ENCODE measurements at places on chromosomes 4 and X.
A peak's percentile ranks its signal among the peaks of the same experiment; 100 is the strongest.

GRCh38 chrX:140918398-140919038 lies 83.9 kb upstream of the SPANXB1 start:
- peak; percentile 27 for DNase-seq

DNA sequence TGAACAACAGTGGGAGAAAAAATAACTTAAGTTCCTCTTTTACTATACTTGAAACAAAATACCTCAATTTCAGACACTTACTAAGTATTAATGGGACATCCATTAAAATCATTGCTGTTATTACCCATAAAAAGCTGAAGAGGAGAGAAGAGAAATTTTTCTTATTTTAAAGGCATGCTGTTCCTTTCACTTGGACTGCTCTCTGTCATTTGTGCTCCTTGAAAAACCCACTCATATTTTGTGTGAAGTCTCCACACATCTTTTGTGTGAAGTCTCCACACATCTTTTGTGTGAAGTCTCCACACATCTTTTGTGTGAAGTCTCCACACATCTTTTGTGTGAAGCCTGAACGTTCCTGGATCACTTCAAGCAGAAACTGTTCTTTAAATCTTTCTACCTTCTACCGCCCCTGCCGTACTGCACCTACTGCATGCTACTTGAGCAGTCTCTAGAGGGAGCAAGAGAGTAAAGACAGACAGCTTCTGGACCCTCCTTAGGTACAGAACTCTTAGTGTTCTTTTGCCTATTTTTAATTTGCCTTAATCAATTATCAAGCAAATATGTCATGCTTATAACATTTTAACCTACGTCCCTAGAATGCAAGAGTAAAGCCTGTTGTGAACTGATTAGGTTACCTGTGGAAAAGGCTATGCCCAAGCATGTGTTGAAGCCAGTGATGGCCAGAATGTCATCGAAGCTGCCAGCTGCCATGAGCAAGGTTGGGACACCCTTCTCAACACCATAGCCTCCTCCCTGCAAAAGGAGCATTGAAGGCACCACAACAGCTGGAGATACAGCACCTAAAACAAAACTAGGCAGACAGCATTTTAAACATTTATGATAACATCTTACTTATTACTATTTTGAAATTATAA lies 27.1 kb upstream of the SLC9B1 start:
- DNase-seq, result no peak

DNA sequence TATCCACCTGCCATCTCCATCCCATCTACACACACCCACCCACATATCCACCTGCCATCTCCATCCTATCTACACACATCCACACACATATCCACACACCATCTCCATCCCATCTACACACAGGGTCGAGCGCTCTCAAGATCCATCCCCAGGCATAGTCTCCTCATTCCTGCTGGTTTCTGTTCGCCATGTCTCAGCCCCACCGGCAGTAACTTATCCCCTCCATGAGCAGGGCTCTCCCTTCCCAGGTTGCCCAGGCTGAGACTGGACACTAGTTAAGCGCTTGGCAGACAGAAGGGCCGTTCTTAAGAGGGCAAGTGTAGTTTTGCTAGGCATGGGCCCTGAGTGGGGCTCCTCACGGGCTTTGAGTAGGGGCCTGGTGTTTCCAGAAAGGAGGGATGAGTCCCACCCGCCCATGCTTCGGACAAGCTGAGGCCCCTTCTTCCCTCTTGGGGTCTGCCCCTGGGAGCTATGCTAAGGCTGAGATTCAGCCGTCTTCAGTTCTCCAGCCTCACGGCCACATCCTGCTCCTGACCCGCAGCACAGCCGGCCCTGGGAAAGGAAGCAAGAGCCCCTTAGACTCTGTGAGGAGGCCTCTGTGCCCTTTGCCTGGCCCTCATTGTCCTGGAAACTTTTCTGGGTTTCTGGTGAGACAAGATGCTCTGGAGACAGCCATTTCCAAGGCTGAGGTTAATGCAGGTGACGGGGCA lies 20.4 kb downstream of the TMEM271 start:
- DNase-seq, result no peak

- no peak for DNase-seq
These were observed 38.1 kb upstream of the GJB1 start for GRCh38 chrX:71184803-71185495.

- DNase-seq, result no peak
These were observed 62.4 kb downstream of the LIMCH1 start for GRCh38 chr4:41600243-41600912.

- no peak for DNase-seq
These were observed 28.8 kb upstream of the PPP2R2C start for GRCh38 chr4:6501171-6501570.

DNA sequence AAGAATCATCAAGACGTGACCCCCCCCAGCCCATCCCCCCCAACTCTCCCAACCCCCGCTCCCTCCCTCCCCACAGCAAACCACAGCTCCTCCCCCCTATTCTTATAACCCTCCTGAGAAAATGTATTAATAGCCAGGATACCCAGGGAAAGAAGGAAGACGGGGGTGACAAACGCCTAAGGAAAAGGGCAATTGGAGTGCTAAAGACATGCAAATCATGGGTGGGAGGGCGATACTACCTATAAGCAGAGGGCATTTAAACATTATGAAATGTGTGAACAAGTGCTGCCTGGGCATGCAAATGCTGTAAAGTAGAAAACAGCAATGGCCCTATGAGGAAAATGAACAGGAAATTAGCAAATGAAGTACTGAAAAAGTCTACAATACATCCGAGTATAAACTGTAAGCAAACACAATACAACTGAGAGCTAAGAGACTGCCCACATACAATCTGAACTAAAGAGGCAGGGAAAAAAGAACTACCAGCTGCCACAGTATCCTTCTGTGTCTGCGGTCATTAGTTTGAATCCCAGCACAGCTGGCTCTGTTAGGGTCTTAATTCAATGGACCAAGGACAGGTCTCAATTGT lies 2.4 kb downstream of the CXXC4 start:
- DNase-seq, result no peak

GRCh38 chrX:44344687-44345086 lies 1.2 kb upstream of the EFHC2 start:
- DNase-seq, result no peak

DNA sequence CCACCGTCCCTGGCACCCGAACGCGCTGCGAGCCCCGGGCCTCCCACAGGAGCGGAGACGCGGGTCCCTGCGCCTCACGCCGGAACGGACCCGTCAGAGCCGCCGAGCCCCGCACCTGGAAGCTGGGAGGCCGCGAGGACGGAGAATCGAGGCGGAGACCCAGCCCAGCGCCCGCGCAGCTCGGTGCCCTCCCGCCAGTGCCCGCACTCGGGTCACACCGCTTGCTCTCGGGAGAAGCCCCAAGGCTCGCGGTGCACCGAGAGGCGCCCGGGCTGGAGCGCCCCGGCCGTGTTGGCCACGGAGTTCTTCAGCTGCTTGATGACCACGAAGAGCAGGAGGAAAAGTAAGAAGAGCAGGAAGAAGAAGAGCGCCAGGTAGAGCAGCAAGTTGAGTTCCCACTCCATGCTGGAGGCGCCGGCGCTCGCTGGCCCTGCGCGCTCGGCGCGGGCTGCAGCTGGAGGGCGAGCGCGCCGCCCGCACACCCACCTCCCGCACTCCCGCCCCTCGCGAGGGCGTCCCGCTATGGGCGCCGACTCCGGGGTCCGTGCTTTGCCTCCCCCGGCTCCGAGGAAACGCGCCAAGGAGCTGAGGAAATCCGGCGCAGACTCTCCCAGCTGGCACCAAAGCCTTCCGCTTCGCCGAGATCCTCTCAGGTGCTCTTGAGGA lies at the start of gene SMIM43:
Gene SMIM43, minus strand, starts transcription at position 463 of the 666 bp plus-strand sequence. Its CDS starts 59 bp downstream, at position 404.
- DNase-seq, result no peak

- no peak for DNase-seq
These were observed 38.9 kb upstream of the PHEX start for GRCh38 chrX:21993265-21993664.

DNA sequence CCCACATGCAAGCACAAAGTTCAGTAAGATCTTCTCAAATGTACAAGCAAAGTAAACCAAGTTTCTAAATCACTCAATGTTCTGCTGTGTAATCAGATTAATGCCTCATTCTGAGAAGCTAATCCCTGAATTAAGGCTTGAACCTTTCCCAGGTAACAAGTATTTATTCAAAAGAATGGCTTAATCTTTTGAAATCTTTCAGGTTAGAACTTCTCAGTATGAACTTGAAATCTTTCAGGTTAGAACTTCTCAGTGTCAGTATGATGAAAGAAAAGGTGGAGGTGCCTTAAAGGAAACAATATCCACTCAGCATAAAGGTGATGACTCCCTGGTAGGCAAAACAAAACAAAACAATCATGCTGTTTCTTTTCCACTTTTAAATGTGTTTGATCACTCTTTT lies 29.0 kb downstream of the TMPRSS11B start:
- no peak for DNase-seq

DNA sequence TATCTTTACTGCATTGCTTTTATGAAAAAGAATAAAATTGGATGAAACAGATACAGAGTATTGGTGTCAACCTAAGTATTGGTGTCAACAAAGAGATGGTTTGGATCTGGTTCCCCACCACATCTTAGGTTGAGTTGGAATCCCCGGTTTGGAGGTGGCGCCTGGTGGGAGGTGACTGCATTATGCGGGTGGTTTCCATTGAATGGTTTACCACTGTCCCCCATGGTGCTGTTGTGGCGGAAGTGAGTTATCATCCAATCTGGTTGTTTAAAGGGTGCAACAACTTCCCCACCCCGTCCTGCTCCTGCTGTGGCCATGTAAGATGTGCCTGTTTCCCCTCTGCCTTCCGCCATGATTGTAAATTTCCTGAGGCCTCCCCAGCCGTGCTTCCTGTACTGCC lies 52.8 kb upstream of the CD99 start:
- DNase-seq, result no peak

- no peak for DNase-seq
These were observed 20.4 kb upstream of the ATXN3L start for GRCh38 chrX:13340182-13340791.

DNA sequence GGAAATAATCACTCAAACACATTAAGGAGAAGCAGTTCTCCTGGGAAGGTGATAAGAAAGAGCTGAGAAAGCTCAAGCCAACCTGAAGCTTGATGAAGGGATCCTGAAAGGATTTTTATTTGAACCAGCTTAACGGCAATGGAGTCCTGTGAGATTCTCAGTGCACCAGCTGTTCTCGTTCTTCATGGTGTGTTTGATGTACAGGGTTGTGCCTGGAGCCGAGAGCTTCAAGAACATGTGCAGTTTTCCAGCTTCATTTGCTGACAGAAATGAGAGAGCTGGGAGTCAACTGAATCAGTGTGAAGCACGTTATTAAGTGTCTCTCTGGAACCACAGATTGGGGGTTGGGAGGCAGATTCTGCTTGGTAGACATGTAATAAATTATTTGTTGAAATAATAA lies 115.7 kb downstream of the ANKRD50 start:
- no peak for DNase-seq

DNA sequence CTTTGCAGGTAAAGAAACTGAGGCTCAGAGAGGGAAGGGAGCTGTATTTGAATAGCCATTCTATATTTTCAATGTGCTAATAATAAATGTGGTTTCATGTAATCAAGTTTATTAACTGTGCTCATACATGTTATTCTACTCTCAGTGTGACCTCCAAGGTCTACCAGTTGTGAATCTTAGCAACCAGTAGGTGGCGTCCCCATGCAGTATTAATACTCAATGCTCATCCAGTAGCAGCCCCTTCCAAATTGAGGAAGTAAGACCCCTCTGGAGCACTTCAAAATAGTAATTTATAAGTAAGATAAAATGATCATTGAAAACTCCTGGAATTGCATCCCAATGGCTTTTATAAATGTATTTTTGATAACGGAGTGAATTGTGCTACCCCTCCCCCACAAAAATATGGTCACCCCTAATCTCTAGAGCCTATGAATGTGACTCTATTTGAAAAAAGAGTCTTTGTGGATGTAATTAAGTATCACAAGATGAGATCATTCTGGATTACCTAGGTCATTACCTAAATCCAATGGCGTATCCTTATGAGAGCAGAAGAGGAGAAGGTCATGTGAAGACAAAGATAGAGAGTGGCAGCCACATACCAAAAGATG lies 20.4 kb upstream of the SEPSECS start:
- DNase-seq, result peak; percentile 9

GRCh38 chr4:56791316-56791715 lies 30.2 kb downstream of the SPINK2 start:
- DNase-seq, result no peak

DNA sequence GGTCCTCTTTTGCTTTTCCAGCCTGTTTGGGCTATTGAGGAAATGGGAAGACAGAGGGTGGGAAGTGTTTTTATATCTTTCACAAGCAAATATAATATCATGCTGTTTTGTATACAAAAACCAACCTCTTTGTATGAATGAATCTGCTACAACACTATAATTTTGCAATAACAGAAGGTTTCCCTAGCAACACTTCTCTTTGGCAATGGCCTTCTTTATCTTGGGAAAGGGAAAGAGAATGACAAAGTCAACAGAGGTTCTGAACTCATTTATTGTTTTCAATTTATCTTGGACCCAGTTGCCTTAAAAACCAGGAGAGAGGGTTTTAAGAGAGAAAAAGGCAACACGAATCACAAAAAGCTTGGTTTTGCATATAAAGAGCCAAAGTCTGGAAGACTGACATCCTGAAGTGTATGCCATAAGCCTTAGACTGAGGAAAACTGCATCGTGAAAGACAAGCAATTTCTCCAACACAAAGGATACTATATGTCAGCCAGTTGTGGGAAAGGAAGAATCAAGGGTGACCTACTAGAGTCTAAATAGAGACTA lies 121.8 kb upstream of the FAM241A start:
- no peak for DNase-seq

GRCh38 chr4:80240976-80241375 lies 25.5 kb upstream of the FGF5 start:
- no peak for DNase-seq

DNA sequence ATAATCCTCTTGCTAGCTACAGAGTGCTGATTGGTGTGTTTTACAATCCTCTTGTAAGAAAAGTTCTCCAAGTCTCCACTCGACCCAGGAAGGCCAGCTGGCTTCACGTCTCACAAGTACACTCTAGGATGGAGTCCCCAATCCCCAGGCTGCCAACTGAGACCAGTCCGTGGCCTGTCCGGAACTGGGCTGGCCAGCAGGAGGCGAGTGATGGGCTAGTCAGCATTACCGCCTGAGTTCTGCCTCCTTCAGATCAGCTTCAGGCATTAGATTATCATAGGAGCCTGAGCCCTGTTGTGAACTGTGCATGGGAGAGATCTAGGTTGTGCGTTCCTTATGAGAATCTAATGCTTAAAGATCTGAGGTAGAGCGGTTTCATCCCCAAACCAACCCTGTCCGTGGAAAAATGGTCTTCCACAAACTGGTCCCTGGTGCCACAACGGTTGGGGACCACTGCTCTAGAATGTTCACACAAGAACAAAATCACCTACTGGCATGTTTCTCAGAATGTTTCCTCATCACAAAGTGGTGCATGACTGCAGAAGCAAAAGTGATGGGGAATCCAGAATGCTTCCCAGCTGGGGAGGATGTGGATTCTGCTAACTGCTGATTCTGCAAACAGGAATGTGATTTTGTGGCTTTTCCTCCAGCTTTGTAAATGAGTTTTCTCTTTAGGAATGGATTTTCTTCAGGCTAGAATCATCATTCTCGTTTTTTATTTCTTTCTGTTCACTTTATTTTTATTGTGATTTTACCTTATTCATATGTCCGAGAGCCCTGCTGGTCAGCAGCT lies 40.9 kb downstream of the SEPTIN11 start:
- peak; percentile 75 for DNase-seq
